ENCODE measurements at places on chromosomes 12 and 14.

DNA sequence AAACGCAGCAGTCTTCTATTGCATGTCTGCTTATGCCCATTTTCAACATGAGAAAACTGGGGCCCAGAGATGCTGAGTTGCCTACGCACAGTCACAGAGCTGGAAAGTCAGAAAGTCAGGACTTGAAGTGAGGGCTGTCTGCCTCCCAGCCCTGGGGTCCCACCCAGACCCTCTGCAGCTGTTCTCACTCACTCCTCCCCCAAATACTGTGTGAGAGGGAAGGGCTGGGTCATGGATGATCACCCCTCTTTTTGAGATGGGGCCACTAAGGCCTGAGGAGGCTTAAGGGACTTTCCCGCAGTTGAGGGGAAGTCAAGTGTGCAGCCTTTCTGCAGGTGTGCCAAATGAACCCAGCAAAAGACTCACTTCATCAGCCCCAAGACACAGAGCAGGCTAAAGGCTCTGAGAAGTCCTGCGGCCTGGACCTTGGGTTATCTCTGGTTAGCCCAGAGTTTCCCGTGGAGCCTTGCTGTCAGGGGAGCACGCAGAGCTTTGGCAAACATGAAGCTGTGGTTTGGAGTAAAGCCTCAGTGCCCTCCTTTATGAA lies 18.7 kb downstream of the DTX1 start:
- DNase-seq = no peak

- no peak for DNase-seq
Measured at GRCh38 chr12:94146166-94146936, 2.0 kb upstream of the PLXNC1 start.

- DNase-seq = no peak
Measured at GRCh38 chr12:29702972-29703371, 80.8 kb downstream of the TMTC1 start.

DNA sequence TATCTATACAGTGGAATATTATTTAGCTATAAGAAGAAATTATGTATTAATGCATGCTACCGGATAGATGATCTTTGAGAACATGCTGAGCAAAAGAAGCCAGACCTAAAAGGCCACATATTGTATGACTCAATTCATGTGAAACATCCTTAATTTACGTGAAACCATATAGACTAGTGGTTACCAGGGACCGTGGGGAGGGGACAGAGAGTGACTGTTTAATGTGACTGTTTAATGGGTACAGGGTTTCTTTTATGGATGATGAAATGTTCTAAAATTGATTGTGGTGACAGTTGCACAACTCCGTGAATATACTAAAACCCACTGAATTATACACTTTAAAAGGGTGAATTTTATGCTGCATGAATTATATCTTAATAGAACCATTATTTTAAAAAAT lies 8.5 kb upstream of the BCL7A start:
- no peak for DNase-seq

DNA sequence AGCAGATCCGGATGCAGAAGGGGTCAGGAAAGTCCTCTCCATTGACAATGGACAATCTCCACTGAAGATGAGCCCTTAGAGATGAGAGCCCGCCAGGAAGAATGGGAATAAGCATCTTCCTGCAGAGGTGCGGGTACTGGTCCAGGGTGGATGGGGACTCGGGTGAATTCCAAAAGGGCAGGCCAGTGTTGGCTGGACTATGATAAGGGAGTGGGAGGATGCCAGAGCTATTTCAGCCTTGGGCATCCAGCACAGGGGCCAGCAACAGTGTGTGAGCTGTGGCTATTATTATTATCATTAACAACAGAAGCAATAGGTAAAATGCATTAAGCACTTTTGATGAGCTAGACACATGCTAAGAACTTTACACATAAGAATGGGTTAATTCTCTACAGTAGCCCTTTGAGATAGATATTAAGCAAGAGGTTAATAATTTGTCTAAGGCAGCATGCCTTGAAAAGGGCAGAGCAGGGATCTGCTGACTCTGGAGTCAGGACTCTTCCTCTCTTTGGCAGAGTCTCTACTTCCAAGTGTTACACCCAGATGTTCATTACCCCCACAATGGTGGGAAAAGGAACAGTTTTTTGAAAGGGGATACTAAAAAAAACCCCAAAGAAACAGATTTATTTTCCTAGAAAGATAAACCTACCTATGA lies 55.2 kb downstream of the PRICKLE1 start:
- no peak for DNase-seq

- DNase-seq = peak; percentile 61
Measured at GRCh38 chr12:56193025-56193578, 3.8 kb upstream of the SMARCC2 start.

- no peak for DNase-seq
Measured at GRCh38 chr12:34389378-34390170, 367.3 kb downstream of the ALG10 start.

DNA sequence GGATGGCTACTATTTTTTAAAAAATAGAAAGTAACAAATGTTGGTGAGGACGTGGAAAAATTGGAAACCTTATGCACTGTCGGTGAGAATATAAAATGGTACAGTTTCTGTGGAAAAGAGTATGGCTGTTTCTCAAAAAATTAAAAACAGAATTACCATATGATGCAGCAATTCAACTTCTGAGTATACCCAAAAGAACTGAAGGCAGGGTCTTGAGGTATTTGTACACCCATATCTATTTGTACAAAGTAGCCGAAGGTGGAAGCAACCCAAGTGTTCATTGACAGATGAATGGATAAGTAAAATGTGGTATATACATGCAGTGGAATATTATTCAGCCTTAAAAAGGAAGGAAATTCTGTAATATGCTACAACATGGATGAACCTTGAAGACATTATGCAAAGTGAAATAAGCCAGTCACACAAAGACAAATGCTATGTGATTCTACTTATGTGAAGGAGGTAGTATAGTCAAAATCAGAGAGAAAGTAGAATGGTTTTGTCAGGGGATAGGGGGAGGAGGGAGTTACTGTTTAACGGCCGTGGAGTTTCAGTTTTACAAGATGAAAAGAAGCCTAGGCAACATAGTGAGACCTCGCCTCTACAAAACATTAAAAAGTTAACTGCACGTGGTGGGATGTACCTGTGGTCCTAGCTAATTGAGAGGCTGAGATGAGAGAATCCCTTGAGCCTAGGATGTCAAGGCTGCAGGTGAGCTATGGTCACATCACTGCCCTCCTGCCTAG lies 38.4 kb upstream of the CCT2 start:
- DNase-seq = no peak

DNA sequence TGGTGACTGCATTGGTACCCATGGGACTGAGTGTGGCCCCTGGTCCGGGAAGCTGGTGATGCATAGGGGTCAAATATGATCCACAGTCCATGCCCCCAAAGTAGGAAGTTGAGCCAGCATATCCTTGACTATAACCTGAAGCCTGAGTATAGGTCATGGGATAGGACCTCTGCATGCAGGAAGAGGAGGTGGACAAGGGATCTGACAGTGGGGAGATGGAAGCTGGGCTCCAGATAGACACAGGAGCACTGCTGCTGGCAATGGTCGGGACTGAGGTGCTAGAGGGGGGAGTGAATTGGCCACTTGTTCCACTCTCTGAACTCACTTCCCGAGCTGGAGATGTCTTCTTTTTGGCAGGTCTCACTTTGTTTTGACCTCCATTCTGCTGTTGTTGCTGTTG lies 8.4 kb downstream of the OTX2 start:
- DNase-seq = no peak

- DNase-seq = no peak
Measured at GRCh38 chr14:68603533-68604360, 189.1 kb downstream of the ZFP36L1 start.

DNA sequence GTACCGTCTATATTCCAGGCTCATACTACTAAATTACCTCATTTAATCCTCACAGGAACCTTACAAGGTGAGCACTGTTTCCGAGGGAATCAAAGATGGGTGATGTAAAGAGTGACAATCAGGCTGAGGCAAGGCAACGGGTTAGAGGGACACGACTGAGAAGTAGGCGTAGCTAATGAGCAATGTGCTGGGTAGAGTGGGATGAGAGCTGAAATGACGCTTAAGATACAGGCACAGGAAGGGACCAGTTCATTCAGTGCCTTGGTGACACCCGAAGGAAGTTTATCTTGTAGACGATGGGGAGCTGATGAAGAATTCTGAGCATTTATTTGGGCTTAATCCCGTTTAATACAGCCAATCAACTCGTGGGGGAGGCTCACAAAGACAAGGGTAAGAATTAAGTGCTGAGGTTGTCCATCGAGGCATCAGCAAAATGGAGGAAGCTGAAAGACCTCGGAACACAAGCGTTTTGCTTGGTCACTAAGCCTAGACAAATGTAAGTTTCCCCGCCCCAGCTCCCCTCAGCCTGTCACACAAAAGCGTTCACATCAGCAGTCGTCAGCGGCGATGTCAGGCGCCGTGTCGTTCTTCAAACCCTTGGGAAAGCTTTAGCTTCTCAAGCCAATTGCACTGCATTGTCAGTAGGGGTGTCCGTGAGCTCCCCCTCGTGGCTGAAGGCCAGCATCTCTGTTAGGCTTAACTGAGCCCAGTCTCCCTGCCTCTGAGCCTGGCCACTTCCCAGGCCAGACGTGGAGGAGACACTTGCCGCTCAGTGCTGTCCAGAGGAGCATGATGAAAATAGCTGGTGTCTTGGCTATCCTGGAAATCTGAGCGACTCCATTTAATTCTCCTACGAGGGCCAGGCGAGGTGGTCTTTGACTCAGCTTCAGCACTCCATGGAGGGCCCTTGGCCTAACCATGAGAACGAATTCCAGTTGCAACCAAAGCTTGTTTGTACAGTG lies 288.5 kb upstream of the G2E3 start:
- peak; percentile 7 for DNase-seq

DNA sequence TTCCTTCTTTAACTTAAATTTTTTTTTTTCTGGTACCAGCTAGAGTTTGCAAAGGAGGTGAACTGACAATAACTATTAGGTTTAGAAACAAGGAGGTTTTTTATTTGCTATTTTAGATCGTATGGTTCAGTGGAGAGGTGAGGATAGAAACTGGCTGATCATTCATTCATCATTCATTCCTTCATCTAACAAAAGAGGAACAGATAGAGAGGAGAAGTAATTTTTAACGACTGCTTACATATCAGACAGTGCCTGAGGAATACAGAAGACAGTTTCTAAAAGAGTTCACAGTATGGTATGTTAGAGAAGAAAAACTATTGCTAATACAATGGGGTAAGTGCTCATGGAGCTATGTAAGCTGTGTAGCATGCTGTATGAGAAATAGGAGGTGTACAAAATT lies 111.1 kb downstream of the ERC1 start:
- no peak for DNase-seq

DNA sequence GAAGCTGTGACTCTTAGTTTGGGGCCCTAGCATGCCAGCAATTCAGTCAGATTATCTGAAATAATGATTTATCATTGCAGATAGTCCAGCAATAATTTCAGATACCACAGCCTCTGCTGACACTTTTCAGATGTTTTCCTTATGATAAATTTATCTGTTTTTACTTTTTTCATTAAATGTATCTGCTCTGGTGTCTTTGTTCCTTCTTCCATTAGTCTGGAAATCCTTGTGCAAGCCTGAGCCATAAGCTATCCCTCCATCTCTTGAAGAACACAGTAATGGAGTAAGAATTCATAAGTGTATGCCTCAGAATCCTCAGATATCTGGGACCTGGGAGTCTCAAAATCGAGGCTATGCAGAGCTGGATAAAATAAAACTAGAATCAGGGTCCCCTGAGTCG lies 146.4 kb upstream of the KRR1 start:
- no peak for DNase-seq

DNA sequence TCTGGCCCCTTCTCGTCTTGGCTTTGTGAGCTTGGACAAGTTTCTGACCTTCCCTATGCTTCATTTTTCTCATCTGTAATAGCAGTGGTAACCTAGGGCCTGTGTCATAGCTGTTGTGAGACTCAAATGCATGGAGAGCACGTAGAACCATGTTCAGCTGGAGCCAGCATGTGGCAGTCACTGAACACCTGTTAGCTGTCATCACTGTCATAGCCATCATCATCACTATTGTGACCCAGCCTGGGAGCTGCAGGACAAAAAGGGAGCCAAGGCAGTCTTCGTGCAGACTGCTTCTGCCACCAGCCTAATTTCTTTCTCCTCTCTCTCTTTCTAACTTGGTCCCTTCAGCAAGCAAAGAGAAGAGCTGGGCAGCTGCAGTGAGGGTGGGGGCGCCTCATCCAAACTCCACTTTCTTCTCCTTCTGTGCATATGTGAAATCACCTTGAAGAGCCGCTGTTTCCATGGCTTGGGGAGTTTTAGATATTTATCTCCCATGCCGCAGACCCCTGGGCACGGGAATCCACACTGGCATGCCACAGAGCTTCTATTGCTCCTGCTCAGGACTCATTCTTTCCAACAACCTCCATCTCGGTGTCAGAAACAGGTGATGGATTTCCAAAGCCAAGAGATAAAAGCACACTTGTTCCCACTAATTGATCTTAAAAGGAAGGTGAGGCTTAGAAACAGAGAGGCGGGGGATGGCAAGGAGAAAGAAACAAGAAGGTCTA lies 87.0 kb downstream of the SRRM4 start:
- DNase-seq = no peak

GRCh38 chr12:107130830-107131611 lies 37.7 kb upstream of the CRY1 start:
- DNase-seq = no peak

GRCh38 chr14:32311294-32312009 lies 17.6 kb upstream of the AKAP6 start:
- no peak for DNase-seq

- no peak for DNase-seq
Measured at GRCh38 chr14:28772613-28773012, 6.0 kb downstream of the FOXG1 start.

DNA sequence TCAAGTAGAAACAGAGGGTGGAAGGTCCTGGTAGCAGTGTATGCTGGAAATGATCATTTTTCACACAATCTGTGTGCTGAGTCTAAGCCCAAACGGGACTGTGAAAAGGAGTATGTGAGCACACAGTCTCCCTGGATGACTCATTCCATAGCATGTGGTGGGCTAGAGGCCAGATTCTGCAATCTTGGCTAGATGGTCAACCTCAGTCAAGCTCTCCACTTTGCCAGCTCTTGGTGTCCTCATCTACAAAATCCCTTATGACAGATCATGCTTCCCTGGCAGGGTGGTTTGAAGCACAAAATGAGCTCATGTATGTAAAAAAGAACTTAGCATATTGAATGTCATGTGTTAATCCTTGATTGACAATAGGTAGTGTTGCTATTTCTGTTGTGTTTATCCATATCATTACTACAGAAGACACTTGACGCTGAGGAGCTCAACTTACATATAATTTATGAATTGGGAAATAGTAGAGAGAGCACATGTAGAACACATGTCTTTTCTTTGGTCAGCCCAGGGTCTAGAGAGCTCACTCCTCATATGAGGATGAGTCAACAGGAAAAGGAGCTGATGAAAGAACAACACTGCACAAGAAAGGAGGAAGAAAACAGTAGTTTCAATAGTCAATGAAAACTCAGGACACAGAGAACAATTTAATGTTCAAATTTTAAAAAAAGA lies 517.5 kb downstream of the BCL11B start:
- no peak for DNase-seq

GRCh38 chr14:61484031-61484430 lies 162.7 kb downstream of the PRKCH start:
- no peak for DNase-seq

GRCh38 chr12:51961834-51962233 lies 10.3 kb downstream of the ACVR1B start:
- DNase-seq = no peak

- no peak for DNase-seq
Measured at GRCh38 chr12:89827592-89827991, 119.0 kb upstream of the ATP2B1 start.
